Ascending aorta (tissue), 2 donors: ENCODE measurements at places on chromosomes 1 and 21. TPM values are rescaled to one million over a fixed set of nuclear protein-coding genes. Genes with fewer than 3 reads are reported as not detected.

DNA sequence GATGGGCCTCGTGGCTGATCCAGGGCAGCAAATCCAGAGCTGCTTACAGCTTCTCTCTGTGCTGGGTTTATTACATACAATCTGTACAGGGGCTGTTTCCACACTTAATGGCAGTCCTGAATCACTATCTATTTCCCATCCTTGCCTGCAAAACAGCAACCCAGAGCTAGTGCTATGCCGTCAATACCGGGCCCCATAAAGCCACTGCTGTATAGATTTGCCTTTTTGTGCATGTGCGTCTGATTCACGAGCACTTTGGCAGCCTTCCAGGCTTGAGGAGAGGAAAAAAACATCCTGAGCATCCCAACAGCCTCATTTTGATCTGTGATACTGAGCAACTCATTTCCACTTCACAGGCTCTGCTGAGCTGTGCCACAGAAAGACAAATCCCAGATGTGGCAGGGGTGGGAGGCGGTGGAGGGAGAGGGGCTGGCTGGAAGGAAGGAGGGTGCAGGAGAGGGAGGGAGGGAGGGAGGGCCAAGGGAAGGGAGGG, 65.2 kb upstream of the TARBP1 start:
- DNase-seq, result no peak
- H3K4me3 ChIP-seq, result no peak overlapping the region
- H3K4me1 ChIP-seq, result peaks cover 37% of the 10 kb centered on the region
- H3K27me3 ChIP-seq, result no peaks in the 10 kb centered on the region
- H3K36me3 ChIP-seq, result no peaks in the 10 kb centered on the region

GRCh38 chr1:119410961-119411360, 4.0 kb upstream of the HSD3B2 start:
- no peaks in the 10 kb centered on the region for H3K36me3 ChIP-seq
- no peaks in the 10 kb centered on the region for H3K4me1 ChIP-seq
- H3K27ac ChIP-seq, result no peak overlapping the region
- H3K4me3 ChIP-seq, result no peak overlapping the region
- DNase-seq, result no peak

- peak overlapping the region; percentile 12 for H3K4me3 ChIP-seq
- H3K36me3 ChIP-seq, result no peaks in the 10 kb centered on the region
- H3K27me3 ChIP-seq, result no peaks in the 10 kb centered on the region
These were observed 47.6 kb downstream of the PKN2 start for GRCh38 chr1:88731475-88732269.

The BRDT gene
- not detected for total RNA-seq

The SPRR2F gene
- total RNA-seq, result not detected

The GJA8 gene
- not detected for total RNA-seq
